Lower lobe of right lung (tissue), 2 donors: ENCODE measurements at places on chromosomes 5 and 9. TPM values are rescaled to one million over a fixed set of nuclear protein-coding genes. Genes with fewer than 3 reads are reported as not detected.

DNA sequence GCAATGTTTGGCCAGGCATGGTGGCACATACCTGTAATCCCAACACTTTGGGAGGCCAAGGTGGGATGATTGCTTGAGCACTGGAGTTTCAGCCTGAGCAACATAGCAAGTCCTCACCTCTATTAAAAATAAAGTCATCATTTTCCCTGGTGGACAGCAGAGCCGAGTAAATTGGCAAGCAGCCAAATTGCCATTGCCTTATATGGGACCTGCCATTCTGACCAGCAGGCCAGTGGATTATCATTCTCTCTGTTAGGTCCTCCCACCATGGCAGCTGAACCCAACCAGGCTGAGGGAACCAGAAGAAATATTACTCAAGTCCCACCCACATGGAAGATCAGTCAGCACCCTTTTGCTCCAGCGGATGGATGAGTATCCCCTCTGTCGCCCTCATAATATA is 1829.9 kb downstream of the EFNA5 start:
- no peak for DNase-seq
- no peak overlapping the region for H3K4me3 ChIP-seq
- no peaks in the 10 kb centered on the region for H3K27me3 ChIP-seq
- no peaks in the 10 kb centered on the region for H3K4me1 ChIP-seq
- no peak overlapping the region for H3K27ac ChIP-seq
- no peaks in the 10 kb centered on the region for H3K36me3 ChIP-seq

GRCh38 chr9:98929895-98930341 is 13.8 kb upstream of the COL15A1 start:
- H3K4me3 ChIP-seq = no peak overlapping the region
- no peaks in the 10 kb centered on the region for H3K36me3 ChIP-seq
- no peaks in the 10 kb centered on the region for H3K4me1 ChIP-seq
- DNase-seq = no peak
- no peaks in the 10 kb centered on the region for H3K27me3 ChIP-seq

DNA sequence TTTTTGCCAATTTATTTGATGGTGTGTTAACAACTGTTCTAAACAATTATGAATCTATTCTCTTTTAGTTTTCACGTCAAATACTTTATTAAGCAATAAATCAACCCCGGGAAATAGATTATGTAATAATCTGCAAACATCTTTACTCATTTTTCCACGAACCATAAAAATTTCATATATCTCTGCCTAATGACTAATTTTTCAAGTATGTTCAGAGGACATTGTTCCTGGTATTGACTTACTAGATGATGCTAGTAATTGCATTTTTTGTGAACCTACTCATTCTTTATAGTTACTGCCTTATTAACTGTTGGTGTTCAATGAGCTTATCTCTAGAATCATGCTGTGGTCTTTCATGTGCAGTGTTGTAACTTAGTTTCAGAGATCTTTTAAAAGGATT is 41.0 kb upstream of the FBN2 start:
- H3K27ac ChIP-seq = no peak overlapping the region
- H3K36me3 ChIP-seq = no peaks in the 10 kb centered on the region
- no peaks in the 10 kb centered on the region for H3K4me1 ChIP-seq
- H3K27me3 ChIP-seq = no peaks in the 10 kb centered on the region
- DNase-seq = no peak

DNA sequence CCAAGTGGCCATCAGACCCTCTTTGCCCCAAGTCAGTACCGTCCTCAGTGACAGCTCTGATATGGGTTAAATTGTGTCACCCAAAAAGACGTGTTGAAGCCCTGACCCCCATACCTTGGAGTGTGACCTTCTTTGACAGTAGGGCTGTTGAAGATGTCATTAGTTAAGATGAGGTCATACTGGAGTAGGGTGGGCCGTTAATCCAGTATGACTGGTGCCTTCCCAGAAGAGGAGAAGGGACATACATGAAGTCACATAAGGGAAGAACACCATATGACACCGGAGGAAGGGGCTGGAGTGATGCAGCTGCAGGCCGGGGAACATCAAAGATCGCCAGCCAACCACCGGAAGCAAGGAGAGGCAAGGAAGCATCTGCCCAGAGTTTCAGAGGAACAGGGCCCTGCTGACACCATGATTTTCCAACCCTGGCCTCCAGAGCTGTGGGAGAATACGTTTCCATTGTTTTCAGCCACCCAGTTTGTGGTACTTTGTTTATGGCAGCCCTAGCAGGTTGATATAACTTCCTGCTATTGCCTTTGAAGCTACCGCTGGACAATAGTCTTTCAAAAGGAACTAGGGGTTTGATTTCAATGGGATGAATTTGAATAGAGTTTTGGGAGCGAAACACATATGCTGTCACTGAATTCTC is 36.4 kb upstream of the CPEB4 start:
- H3K36me3 ChIP-seq = no peaks in the 10 kb centered on the region
- no peaks in the 10 kb centered on the region for H3K27me3 ChIP-seq
- no peak overlapping the region for H3K27ac ChIP-seq
- H3K4me3 ChIP-seq = no peak overlapping the region

DNA sequence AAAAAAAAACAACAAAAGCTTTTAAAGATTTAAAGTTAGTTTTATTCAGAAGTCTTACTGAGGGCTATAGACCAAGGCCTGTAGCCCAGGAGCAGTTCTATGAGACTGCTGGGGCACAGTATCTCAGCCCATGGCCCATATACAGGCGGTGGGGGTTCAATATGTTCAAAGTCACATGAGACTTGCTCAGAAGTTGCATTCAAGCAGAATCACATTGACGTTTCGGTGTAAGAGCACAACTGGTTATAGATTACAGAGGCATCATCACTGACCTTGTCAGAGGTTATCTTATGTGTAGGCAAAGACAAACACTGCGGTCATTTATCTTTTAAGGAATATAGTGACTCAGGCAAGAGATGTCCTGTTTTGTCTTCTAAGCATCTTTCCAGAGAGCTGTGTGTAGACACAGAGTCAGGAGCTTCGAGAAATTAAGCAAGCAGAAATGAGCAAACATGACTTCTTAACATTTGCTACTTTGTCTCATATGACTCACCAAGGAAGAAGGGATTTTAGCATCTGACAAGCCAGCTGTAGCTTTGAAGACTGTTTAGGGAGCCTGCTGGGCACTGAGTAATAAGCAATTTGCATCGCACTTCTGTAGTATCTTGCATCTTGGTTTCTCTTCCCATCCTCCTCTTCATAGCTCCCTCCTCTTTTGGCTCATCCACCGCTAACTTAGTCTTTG is 12.9 kb upstream of the F2RL1 start:
- no peaks in the 10 kb centered on the region for H3K36me3 ChIP-seq
- no peak for DNase-seq
- no peak overlapping the region for H3K27ac ChIP-seq
- H3K27me3 ChIP-seq = no peaks in the 10 kb centered on the region
- H3K4me3 ChIP-seq = no peak overlapping the region

DNA sequence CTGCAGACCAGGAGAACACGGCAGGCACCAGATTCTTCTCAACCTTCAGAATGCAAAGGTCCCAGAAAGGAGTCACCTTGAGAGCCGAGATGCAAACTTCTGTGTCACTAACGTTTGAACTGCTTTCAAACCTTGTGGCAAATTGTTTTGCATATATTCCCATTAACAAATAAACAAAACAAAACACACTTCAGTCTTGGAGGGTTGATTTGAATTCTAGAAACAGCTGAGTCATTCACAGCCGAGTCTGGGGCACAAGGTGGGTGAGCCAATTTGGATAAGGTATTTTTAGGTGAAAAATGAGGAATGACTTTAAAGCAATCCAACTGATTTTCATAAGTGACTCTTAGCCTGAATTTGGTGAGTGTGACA is 38.8 kb upstream of the ANKRD33B start:
- H3K36me3 ChIP-seq = no peaks in the 10 kb centered on the region
- H3K27me3 ChIP-seq = no peaks in the 10 kb centered on the region
- H3K27ac ChIP-seq = no peak overlapping the region
- no peaks in the 10 kb centered on the region for H3K4me1 ChIP-seq
- DNase-seq = no peak

The ASPN gene
- 2.3 TPM for total RNA-seq

The SHLD3 gene
- 3.4 TPM for total RNA-seq
